ENCODE measurements at places on chromosomes 4 and X.

- DNase-seq = no peak
These were observed 85.0 kb downstream of the CLNK start for GRCh38 chr4:10599574-10599973.

DNA sequence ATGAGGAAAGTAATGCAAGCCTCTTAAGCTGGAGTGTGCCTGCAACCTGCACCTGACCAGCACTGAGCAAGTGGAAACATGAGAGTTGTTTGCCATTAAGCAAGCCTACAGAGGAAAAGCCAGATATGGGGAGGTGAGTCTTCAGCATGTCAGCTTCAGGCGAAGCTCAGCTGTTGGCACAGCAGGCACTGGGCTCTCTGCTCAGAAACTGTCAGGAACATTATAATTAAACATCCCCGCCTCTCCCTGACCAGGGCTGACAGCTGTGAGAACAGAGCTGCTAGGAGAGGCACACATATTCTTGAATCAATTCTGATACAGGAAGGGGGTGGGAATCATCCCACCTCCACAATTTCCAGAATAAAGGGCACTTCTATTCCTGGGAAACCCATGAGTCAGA is 19.0 kb upstream of the DCX start:
- no peak for DNase-seq

- DNase-seq = peak; percentile 11
These were observed 93.8 kb downstream of the PDGFRA start for GRCh38 chr4:54322818-54323417.

DNA sequence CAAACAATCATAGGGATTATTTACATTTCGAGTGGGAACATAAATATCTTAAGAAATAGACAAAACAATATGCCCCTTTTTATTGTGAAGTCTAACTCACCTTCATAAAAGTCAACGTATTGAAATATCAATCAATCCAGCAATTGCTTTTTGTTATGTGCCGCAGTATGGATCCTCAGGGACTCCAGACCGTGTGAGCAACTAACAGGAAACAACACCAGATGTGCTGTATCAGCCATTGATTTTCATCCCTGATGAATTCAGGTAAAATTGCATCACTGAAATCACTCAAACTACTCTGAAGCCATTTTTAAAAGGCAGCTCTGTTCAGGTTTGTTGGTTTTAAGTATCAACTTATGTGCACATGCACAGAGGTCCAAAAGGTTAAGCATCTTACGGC is 197.3 kb upstream of the FAT1 start:
- DNase-seq = no peak

DNA sequence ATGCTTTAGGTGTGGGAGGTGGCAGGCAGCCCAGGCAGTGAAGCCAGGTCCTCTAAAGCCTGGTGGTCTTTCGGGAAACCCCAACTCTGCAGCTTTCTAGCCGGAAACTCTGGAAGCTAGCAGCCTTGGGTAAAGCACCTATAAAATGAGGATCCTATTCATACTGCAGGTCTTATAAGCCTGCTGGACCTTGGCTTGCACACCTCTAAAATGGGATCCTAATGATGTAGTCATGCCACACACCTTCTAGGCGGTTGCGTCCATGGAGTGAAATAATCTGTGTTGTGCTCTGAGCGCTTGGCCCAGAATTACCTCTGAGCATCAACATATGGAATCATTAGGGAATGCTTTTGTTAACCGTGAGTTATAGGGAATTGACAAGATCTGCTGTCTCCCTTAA is 36.0 kb upstream of the STS start:
- DNase-seq = no peak

- no peak for DNase-seq
These were observed 75.7 kb downstream of the FAM47C start for GRCh38 chrX:37083880-37084279.

GRCh38 chr4:25376754-25377571 is at the start of gene ANAPC4:
Gene ANAPC4, plus strand, starts transcription at chr4:25377263. Its CDS starts 165 bp downstream, at chr4:25377428.
- peak; percentile 98 for DNase-seq

GRCh38 chrX:148020329-148020728 is 39.2 kb downstream of the FMR1NB start:
- no peak for DNase-seq

DNA sequence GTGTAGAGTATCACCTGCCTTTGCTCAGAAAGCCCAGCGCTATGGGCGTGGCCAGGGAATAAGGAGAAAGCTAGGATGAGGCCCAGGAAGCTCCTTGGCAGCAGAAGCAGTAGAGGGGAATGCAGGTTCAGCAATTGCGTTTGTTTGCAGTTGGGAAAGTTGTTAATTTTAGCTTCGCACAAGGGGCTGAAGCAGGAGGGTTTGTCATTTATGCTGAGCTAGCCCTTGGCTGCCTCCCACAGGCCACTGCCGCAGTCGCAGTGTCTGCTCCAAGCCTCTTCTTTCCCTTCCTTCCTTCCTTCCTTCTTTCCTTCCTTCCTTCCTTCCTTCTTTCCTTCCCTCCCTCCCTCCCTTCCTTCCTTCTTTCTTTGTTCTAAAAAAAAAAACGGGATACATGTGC is 21.5 kb downstream of the FRMPD3 start:
- no peak for DNase-seq

DNA sequence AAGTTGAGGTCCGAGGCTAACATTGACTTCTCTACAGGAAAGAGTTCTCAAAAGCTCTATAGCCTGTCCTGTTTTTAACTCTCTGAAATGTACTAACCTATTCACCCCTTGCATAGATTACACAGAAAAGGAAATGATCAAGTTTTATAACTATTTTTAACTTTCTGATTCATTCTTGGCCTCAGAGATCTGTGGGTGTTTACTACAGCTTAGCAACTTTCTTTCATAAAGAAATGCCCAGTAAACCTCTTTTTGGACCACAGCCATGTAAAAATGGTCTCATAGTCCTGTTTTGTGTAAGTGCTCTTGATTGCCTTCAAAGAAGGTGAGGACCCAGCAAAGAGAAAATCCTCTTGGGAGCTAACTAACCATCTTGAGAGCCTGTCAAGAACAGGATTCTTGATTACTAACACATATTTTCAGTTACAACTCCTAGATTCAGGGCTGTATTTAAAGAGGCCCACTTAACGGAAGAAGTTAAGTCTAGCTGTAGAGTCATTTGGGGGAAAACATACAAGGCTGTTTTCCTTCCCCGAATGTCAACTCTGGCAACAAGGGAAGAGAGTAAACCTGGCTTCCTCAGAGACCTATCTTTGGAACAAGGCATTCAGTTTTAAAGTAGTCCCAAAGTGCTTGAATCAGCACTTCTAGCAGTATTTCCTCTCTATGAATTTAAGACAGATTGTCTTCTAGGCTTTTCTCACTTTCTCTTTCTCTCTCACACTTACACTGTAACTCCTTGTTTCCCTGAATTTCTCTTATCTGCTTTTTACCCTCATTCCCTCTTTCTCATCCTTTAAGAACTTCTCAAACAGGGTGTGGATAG is 78.2 kb downstream of the IL21 start:
- no peak for DNase-seq

DNA sequence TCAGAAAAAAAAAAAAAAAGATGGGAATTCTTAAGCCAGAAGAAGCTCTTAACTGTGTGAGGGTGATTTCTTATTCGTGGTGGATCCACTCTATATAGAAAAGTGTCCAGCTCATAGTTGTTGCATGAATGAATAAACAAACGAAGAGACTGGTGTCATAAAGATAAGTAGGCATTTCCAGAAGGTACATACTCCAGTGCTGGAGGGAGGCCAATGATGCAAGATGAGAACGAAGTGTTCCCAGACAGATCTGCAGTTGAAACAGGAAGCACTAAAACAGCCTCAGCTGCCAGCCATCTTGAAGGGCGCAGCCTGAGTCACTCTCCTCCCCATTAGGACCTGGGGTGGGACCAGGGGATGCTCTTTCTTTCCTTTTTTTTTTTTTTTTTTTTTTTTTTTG is 47.4 kb upstream of the HOPX start:
- DNase-seq = no peak

DNA sequence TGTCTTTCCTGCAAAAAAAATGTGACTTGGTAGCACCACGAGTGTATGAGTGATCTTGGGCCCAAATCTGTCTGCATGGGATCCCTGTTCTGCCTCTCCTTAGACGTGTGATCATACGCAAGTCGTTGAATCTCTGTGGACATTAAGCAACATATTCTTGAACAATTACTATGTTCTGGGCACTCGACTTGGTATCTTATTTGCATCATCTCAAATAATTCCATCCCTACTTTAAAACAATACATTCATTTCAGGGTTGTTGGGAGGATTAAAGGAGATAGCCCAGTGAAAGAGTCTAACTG is 145.4 kb upstream of the CPEB2 start:
- no peak for DNase-seq

DNA sequence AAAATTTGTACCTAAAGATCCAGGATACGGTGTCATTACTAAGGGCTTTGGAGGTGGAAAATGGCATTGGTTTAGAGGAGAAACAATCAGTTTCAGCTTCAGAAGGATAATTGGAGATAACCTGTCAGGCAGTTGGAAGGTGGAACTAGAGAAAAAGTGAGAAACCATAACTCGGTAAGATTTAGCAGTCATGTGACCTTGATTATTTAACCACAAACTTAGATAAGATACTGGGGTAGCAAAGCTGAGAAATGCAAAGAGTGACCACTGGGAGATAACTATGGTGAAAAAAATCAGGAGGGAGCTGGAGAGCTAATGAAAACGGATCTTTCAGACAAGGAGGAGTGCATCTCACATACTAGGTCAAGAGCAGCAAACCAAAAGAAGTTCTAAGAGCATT is 58.3 kb upstream of the SMARCA5 start:
- DNase-seq = no peak

- DNase-seq = no peak
These were observed 219.5 kb downstream of the HS6ST2 start for GRCh38 chrX:132738951-132739350.

DNA sequence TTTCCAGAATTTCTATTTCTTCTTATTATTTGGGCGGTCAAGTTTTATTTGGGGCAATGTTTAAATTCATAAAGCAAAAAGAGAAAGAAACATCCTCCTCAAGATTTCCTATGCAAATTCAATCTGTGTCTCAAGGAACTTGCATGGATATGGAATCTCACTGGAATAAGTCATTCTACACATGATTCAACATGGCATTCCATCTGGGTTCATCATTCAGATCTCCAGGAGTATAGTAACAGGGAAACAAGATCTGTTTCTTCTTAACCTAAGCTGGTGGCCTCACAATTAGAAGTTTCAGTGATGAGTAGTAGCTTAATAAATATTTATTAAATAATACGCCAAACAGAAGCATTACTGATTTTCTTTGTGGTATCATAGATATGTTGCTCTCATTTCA is 19.8 kb downstream of the KLHL34 start:
- no peak for DNase-seq

DNA sequence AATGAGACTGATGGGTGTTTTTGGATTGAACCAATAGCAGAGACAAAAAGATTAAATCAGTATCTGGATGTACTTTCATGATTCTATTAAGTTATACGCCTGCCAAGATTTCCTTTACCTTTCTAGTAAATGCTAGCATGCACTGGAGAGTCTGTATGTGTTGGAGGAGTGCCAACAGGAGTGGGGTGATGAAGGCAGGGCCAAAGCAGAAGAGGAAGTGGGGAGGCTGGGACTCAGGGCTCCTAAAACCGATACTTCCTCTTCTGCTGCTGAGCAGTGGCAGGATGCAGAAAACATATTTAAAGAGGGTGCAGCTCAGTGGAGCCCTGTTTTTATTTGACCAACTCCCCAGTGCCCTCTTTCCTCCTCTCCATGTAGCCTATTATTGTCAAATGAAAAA is 5.6 kb downstream of the CYSLTR1 start:
- peak; percentile 28 for DNase-seq

DNA sequence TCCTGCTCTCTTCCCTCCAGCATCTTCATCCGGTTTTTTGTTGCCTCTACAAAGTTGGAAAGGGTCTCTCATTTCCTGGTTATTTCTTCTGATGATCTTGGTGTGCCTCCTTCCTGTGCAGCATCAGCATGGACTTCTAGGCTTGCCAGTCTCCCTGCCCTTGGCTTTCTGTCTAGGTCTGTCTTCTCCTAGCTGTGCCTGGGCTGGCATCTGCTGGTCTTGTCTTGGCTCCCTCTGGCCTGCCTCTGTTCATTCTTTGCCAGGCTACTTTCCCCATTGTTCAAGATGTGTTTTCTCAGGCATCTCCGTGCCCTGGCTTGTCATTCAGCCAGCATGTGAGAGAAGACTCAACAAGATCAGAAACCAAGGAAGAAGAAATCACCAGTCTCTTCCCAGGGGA is 9.7 kb downstream of the ZNF275 start:
- no peak for DNase-seq

- DNase-seq = no peak
These were observed 162.9 kb downstream of the NSUN7 start for GRCh38 chr4:40912460-40913184.

- no peak for DNase-seq
These were observed 74.5 kb downstream of the DCLK2 start for GRCh38 chr4:150152766-150153165.

- no peak for DNase-seq
These were observed 36.9 kb downstream of the PDLIM5 start for GRCh38 chr4:94488670-94489069.

DNA sequence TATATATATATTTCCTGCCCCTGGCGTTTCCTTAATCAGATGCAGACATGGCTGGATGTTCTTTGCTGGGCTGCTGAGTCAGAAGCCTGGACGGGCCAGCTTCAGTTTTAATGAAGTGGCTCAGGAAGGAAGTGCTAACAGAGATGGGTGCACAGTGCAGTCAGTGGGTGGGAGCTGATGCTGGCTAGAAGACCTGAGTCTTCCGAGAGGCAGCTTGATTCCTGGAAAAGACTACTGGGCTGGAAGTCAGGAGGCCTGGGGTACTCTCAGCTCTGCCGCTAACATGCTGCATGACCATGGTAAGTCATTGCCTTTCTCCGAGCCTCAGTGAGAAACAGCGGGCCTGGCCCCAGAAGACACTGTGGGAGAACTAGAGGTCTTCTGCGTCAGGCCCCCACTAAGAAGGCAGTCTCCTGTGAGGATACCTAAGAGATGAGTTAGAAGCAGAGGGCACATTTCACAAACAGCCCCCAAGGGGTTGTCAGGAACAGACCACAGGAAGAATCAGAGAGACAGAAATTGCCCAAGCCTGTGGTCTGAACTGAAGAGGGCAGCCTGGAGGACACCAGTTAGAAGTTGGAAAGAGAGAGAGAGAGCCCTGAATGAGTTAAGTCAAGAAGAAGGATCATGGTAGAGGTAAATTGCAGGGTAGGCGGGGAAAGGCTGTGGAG is 8.3 kb upstream of the CD40LG start:
- no peak for DNase-seq

- DNase-seq = no peak
These were observed 999.0 kb upstream of the ADGRL3 start for GRCh38 chr4:60201052-60201673.

DNA sequence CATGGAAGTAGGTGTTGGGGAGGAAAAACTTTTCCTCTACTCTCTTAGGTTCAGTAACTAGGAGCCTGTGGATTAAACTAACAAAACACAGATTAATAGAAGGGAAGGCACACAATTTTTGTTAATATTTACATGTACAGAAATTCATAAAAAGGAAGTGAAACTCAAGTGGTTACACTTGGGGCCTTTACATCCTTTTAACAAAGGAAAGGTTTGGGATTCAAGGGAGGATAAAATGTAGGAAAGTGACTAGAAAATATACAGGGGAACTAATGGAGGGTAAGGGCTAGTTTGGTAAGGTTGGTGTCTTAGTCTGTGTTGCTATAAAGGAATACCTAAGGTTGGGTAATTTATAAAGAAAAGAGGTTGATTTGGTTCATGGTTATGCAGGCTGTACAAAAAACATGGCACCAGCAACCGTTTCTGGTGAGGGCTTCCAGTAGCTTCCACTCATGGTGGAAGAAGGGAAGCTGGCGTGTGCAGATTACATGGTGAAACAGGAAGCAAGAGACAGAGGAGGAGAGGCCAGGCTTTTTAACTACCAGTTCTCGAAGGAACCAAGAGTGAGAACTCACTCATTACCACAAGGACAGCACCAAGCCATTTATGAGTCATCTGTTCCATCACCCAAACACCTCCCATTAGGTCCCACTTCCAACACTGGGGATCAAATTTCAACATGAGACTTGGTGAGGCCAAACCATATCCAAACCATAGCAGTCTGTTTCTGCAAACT is 124.4 kb downstream of the CHRDL1 start:
- no peak for DNase-seq

All from stimulated activated CD4-positive, alpha-beta T cell treated with anti-CD3 and anti-CD28 coated beads, TNF-alpha, amount 100 ng/mL, for 4 hours (primary cell).